Aorta (tissue), 5 donors: ENCODE measurements at places on chromosomes 1 and 21.

DNA sequence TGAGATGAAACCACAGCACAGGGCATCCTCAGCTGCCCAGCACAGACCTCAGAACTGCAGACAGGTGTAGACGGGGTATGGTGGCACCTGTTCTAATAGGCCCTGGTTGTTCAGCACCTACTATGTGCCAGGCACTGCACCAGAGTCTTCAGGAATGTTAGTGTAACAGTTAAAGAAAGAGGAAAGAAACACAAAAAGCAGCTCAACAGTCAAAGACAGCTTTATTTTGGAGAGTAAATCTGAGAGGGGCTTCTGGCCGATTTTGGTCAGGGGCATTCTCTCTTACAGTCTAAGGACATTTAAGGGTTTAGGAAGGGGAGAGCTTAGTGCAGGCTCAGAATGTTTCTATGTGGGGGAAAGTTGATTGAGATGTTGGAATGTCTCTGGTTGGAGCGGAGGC, 45.2 kb upstream of the ACTL8 start:
- DNase-seq: no peak

- peak; percentile 89 for DNase-seq
Measured at GRCh38 chr21:36859744-36860501, 106.5 kb downstream of the HLCS start.

DNA sequence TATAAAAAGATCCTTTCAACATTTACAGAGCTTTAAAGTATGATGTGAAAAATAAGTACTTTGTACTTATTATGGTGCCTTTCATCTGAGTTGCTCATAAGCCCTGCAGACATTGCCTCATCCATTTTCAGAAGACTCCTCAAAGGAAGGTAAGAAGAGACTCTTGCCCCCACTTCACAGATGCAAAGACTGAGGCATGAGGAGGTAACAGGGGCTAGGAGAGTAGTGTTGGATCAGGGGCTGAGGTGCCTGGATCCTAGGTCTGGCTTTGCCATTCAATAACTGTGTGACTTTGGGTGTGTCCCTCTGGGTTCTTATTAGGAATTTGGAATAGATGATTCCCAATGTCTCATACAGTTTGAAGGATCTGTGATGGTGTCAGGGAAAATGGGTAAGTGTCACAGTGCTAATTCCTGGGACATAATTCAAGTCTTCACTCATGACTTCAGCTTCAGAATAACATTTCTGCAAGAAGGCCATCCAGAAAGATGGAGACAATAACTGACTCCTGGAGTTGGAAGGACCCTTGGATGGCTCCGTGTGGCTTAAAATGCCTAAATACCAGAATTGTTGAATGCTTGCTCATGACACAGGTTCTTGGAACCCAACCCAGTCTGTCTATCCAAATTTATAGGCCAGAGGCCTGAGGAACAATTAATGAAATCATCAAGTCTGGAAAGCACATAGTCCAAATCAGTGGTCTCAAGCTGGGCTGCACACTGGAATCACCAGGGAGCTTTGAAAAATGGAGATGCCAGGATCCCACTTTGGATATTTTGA, 93.1 kb upstream of the RUNX1 start:
- DNase-seq: no peak

DNA sequence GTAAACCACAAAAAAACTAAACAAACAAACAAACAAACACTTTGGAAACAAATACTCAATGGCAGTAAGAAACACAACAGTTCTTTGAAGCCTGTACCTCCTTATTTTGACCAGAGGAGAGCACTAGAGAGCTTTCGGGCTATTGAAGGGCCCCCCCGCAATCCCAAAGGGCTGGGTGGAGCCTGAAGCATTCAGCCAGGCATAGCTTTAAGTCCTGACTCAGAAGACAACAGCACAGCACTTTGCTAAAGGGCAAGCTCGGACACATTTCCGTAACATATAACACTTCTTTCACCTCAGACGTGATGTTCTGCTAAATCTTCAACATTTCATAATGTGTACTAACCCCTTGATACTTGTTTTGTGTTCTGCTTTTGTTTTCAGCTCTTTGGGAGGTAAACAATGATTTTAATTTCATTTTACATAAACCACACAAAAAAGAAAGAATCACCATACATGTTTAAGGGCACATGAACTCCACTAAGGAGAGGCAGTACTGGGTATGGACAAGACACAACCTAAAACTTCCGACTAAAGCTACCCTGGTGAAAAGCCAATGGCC, 9.7 kb upstream of the SHCBP1L start:
- DNase-seq: peak; percentile 90

GRCh38 chr1:44640200-44640853, 34.0 kb downstream of the TMEM53 start:
- DNase-seq: no peak

DNA sequence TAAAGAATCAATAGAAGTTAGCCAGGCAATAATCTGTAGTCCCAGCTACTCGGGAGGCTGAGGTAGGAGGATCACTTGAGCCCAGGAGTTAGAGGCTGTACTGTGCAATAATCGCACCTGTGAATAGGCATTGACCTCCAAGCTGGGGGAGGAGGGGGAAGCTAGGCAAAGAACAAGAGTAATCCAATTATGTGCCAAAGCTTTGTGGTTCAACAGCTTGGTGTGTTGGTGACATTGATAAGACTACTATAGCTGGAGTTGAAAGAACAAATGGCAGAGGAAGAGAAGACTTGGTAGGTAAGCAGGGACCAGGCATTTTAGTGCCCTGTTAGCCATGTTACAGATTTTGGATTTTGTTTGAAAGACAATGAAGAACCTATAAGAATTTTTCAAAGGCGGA, 2.1 kb upstream of the TMCO2 start:
- DNase-seq: no peak

DNA sequence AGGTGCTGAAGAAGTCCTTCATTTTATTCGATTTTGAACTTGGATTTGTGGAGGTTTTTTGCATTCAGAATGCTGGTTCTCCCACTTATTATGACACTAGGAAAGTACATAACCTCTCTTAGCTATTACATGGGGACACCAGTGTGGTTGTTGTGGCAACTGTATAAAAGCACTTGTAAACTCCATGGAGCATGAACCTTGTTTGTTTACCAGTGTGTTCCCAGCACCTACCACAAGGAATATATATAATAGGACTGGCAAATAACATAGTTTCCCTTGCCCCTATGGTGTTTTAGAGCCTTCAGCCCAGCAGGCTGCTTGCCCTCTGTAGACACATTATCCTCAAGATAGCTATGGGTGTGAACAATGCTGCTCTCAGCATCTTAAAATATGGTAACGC, 43.1 kb downstream of the RASSF5 start:
- DNase-seq: no peak

- no peak for DNase-seq
Measured at GRCh38 chr21:42425591-42425990, 21.9 kb downstream of the UBASH3A start.

GRCh38 chr1:156551869-156552268, 20.5 kb downstream of the IQGAP3 start:
- DNase-seq: peak; percentile 6

DNA sequence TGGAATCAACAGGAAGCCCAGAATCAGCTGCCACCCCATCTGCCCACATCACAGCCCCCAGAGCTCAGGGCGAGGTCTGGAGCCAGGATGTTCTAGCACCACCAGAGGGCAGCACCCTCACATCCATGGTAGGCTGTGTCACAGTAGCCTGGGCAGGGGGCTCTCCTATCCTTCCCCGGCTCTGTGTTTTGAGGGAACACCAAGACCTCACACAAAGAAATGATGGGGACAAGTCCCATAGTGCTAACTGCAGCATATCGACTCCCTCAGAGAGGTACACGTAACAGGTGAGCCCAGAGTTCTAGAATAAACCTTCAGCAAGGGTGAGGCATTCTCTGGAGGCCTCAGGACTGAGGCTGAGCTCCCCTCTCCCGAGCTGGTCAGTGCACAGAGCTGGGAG, 2.3 kb upstream of the KCNC4 start:
- peak; percentile 73 for DNase-seq

GRCh38 chr1:15758343-15758931, at the start of gene FBLIM1:
FBLIM1 (plus strand) TSS chr1:15758795; CDS start chr1:15764984, 6,189 bp downstream.
- peak; percentile 89 for DNase-seq

GRCh38 chr1:172638885-172639831, 19.7 kb upstream of the FASLG start:
- DNase-seq: no peak
